ENCODE measurements at places on chromosomes 4 and X.

GRCh38 chrX:114465689-114466088, 118.2 kb upstream of the HTR2C start:
- DNase-seq = no peak

GRCh38 chr4:3192827-3193226, 56.1 kb upstream of the MSANTD1 start:
- DNase-seq = no peak

DNA sequence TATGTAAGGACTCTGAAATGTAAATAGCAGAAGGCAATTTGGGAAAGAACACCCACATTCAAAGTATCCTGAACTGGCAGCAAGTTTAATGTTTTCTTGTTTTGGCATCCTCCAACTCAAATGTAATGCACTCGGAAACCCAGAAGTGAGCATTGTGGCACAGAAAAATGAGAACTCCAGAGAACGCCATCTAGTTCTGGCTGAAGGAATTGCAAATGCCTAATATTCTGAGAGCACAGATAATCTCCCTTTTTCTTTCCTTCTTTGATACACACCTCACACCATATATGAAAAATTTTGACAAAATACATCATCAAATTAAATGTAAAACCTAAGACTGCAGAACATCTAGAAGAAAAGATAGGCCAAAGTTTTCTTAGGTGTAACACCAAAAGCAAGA, 52.1 kb downstream of the PWWP3B start:
- no peak for DNase-seq

GRCh38 chr4:109939190-109939589, 26.5 kb downstream of the EGF start:
- DNase-seq = no peak

GRCh38 chrX:46876901-46877300, 35.3 kb upstream of the JADE3 start:
- DNase-seq = no peak

DNA sequence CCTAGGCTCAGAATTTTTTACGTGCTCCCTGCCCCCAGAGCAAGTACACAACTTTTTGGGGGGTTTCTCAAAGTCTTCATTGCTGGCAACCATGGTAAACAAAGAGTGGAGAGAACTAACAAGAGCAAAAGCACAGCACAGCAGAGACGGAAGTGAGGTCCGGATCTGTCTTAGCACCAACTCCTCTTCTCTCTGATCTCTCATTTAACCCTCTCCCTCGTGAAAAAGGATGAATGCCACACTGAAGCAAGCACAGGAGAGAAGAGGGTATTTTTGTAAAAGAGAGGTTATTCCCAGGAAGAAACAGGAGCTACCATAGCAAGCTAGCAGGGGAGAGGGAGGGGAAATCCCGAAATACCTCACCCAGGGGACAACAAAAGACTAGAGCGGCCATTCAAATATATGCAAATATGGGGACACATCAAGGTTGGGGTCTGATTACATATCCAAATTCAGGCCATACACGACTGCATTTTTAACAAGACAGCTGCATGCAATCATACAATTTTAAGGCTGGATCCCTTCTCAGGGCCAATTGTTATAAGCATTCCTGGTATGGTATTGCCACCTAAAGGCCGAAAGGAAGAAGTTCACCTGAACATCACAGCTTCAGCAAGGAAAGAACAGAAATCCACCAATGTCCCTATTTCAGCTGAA, 46.6 kb downstream of the CD40LG start:
- peak; percentile 51 for DNase-seq

DNA sequence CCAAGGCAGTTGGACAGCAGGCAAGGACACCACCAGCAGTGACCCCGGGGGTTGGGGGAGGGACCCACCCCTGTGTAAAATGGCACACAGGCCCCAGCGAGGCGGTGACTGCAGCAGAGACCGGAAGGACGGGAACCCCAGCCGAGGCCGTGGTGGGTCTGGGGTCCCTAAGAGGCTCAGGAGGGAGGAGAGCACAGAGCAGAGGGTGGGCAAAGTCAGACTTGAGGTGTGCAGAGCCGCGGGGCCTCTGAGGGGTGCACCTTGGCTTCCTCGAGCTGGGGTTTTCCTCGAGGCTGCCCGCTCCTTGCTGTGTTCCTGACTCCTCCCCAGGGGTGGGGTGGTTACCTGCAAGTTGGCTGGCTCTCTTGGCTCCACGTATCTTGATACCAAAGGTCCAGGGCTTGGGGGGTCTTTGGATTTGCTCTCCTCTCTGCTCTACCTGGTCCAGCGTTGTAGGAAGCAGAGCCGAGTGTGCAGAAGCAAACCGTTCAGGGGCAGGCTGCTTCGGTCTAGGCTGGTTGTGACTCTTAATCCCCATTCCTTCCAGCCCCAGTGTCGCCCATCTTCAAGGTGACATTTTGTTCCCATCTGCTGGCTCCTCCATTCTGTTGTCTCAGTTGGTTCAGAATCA, 37.9 kb upstream of the SORCS2 start:
- no peak for DNase-seq

- no peak for DNase-seq
These were observed 60.4 kb downstream of the CD40LG start for GRCh38 chrX:136708348-136708747.

GRCh38 chrX:15911734-15912550, 57.3 kb upstream of the AP1S2 start:
- DNase-seq = no peak

DNA sequence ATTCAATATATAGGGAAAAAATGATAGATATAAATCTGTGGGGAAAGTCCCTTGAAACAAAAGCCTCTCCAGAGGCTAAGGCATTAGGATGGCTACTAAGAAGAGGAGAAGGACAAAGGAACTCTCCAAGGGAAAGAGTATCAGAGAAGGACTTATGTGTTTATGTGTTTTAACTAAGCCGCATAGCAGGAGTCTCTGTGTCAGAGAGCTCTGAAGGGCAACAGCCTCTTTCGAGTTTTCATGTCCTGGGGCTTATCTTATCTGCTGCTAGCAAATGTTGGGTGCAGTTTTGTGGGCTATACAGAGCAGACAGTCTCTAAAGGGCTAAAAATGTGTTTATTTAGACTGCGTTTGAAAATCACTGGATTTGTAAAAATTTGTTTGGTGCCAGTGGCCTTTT, 1145.6 kb upstream of the DIAPH2 start:
- DNase-seq = no peak

DNA sequence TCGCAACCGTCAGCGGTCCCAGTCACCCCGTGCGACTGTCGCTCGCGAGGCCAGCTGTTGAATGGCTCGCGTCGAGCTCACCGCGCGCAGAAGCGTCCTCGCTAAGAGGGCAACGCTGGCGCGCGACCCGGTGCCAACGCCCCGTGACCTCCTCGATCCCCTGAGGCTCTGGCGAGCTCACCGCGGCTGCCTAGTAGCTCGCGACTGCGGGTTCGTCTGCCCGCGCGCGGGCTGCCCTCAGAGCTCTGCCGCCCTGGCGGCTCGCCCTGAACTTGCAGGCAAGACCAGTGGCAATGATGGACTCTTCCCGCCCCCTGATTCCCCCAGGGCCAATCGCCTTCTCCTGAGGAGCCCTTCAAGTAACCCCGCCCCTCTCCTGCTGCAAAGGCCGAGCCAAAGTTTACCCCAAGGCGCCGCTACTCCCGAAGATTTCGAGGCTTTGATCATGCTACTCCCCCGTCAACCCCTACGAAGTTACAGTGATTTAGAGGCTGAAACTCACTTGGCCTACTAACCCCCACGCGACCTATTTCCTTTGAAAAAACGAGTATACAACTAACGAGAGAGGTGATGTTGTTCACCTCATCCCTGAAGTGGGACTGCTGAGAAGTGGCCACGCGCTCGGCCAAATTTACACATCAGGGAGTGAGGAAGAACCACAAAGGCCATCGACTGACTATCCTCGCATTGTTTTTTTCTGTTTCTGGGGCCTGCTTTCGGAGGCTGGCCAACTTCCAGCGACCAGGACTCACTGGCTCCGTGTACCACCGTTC, 37.5 kb downstream of the PGRMC1 start:
- DNase-seq = no peak

GRCh38 chr4:140106289-140106844, 47.6 kb downstream of the MAML3 start:
- no peak for DNase-seq

GRCh38 chrX:121356850-121357171, 309.4 kb downstream of the GLUD2 start:
- DNase-seq = no peak

DNA sequence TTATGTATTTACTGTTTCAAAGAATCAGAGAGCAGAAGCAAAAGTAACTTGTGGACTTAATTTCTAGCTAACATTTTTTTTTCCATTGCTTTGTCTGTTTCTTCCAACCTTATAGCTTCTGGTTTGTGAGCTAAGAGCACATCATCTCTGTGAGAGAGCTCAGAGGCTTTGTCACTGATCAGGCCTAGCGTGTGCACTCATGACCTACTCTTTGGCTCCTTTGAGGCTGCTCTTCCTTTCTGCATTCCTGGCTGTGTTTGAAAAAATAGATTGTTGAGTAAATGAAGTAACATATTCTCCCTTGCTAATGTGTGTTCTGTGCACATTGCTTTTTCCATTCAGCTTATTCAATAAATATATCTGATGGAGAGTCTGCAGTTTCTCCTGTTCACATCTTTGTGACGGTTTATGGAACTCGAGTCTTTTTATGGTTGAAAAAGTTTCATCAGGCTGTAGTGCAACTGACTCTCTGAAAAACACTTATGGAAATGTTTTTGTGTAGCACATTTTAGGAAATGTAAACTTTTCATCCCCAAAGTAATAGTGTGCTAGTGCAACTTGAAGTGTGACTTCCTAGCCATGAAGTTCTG, 133.0 kb downstream of the RAPGEF2 start:
- no peak for DNase-seq

DNA sequence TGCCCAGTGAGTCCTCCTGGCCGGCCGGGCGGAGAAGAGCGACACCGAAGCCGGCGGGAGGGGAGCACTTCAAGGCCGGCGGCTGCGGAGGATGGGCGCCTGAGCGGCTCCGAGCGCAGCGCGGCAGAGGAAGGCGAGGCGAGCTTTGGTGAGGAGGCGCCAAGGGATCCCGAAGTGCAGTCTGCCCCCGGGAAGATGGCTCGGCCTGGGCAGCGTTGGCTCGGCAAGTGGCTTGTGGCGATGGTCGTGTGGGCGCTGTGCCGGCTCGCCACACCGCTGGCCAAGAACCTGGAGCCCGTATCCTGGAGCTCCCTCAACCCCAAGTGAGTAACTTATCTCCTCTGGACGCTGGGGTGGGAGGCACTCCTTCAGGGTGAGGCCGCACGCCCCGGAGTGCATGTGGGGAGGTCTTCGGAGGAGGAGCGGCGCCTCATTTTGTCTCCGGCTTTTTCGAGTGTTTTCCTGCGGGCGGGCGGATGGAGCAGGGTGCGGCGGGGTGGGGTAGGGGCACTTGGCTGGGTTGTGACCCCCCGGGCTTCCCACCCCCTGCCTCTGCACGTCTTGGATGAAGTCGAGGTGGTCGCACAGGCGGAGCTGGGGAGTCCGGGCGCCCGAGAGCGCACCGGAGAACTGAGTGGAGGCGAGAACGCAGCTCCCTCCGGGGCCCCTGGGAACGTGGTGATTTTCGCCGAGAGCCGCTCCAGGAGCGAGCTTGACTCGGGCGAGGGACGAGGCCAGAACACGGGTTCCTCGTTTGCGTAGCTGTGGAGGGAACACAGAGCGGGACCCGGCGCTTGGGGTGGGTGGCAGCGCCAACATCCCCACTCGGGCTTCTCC, 979 bp downstream of the EFNB1 start:
- DNase-seq = no peak

- DNase-seq = no peak
These were observed 114.7 kb upstream of the ARMCX2 start for GRCh38 chrX:101774340-101774739.

DNA sequence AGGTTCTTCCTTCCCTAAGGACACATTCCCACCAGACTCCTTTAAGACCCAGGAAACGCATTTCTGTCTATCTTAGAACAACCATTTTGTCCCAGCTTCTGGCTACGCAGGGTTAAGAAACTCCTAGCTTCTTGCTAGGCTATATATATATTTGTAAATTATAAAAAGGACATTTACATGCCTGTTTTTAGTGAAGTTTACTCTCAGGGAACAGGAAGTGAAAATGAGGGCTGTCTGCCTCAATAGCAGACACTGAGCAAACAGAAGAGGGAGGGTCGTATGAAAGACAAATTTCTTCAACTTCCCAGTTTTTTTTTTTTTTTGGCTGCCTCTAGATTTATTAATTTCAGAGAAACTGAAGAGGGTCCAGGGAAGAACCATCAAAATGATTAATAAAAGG, 9.3 kb upstream of the FRMPD3 start:
- no peak for DNase-seq

- DNase-seq = peak; percentile 6
These were observed 93.5 kb upstream of the ADAD1 start for GRCh38 chr4:122285285-122285684.

DNA sequence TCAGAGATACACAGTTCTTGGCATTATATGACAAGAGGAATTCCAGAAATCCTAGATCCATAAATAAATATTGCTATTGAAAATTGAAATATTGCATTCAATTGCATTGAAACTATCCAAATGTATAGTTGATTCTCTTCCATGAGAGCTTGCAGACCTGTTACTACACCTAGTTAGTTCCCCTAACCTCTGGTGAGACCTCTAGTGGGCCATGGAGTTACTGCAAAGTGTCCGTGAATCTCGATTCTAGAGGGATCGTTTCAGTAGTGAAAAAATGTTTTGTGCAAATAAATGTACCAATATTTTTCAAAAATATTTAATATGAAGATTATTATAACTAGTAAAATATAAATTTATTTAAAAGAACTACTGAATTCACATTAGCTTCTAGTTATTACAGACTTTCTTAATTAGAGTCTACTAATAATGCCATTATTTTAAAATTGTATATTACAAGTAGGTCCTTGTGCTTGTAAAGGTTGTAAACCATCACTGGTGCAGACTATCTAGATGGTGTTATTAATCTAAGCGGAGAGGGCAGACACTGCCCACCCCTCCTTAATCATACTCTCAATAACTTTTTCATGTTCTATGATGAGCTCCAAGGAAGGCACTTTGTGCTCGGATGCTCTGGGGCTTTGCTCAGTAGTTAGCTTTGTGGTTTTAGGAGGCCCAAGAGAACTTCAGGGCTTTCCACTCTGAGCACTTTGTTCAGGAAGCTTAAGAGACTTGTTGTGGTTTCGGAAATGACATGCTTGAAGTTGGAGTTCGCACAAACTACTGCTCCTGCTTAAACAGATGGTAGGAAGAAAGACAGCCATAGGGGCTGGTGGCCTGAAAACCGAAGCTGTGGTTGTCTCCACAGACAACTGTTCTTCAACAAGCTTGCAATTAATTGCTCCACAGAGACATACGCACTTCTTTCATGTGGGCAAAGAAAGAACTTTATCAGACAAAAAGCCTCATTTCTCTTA, 42.8 kb downstream of the IL21 start:
- peak; percentile 74 for DNase-seq

DNA sequence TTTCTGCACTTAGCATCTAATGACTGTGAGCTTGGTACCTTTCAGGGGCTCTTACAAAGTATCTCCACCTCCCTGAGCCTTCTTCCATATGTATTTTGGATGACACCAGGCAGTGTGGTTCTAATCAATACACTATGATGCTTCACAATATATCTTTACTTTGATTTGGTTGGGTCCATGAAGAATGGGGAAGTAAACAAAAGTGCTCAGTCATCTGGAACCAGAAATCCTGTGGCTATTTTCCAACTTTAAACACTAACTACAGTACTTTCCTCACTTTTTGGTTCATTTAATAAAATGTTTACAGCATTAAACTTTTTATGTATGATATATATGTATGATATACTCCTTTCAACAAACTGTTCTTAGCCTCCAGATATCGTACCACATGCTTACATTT, 216.4 kb upstream of the AFF2 start:
- DNase-seq = no peak

- DNase-seq = no peak
These were observed 3.0 kb downstream of the ZIC3 start for GRCh38 chrX:137568741-137569469.

GRCh38 chr4:121108557-121108956, 36.2 kb upstream of the NDNF start:
- no peak for DNase-seq

Data from COLO829 (cell line).